Breast epithelium (tissue), 4 donors: ENCODE measurements at places on chromosomes 6 and 20. TPM values are rescaled to one million over a fixed set of nuclear protein-coding genes. Genes with fewer than 3 reads are reported as not detected.

Gene LAMA5
- 114 TPM for total RNA-seq

GRCh38 chr6:163651426-163651825 lies 236.9 kb downstream of the QKI start:
- DNase-seq: no peak

Gene AKAP7
- 15.7 TPM for total RNA-seq

- no peak for DNase-seq
These were observed 173.8 kb downstream of the PTPRK start for GRCh38 chr6:128346569-128346968.

DNA sequence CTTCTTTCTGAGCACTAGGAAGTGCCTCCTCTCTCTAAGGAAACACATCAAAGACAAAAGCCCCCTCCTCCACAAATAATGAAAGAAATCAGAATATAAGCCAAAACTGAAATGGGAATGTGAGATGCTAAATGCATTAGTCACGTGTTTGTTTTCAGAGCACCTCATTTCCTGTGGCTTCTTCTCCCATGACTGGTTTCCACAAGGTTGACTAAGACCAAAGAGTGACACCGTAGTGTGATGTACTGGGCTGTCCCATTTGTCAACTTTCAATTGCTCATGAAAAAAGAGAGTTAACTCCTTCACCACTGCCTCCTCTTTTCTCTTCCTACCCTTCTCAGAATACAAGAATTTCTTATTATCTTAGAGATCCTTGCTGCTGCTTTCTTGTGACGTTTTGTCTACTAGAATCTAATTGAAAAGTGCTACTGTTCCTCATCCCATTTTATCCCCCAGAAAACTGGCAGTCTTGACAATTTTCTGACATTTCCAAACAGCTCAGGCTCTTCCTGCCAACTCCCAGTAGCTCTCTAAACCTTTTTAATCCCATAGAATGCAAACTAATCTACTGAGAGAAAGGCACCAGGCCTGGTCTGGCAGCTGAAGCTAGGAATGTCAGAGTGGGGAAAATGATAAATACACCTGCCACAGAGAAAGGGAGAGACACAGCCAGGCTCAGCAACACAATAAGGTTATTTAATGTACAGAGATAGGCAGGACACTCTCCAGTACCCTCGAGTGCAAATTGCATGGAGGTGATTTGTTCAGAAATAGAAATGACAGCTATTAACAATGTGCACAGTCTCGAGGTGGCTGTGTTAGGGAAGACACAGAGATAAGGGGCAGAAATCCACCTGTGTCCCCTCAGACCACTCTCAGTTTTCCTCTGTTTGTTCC lies 671.7 kb upstream of the NRSN1 start:
- DNase-seq: no peak

DNA sequence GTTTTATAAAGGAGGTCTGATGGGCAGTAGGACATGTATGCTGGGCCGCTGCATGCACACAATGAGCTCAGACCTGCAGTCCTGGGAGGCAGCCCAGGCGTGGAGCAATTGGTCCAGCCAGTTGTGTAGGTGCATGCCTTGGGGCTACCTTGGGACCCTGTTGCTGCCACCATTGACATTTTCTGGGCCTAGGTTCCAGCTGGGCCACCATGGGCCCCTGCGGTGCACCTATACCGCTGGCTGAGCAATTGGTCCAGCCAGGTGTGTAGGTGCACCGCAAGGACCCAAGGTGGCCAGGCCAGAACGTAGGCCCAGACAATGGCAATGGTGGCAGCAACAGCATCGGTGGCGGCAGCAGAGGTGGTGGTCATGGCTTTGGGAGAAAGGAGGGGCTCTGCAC lies 143.9 kb downstream of the PXDC1 start:
- peak; percentile 38 for DNase-seq

Gene SLC18B1
- total RNA-seq: 8.2 TPM
